ENCODE measurements at places on chromosomes 16 and 17.
A peak's percentile ranks its signal among the peaks of the same experiment; 100 is the strongest.

- no peak for DNase-seq
Observed at GRCh38 chr17:56480501-56480900, 113.0 kb upstream of the NOG start.

DNA sequence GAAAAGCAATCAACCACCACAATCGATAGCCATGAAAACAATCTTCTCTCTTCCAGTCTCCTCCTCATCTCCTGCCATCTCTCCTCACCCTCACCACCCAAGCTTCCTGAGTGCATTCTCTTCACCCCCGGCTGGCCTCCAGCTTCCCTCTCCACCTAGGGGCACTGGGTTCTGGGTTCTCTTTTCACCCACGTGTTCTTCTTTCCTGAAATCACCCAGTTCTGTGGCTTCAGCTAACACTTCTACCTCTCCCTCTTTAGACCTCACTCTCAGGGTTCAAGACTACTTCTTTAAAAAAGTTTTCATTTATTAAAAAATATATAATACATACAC, 8.2 kb downstream of the ITGAM start:
- no peak for DNase-seq

DNA sequence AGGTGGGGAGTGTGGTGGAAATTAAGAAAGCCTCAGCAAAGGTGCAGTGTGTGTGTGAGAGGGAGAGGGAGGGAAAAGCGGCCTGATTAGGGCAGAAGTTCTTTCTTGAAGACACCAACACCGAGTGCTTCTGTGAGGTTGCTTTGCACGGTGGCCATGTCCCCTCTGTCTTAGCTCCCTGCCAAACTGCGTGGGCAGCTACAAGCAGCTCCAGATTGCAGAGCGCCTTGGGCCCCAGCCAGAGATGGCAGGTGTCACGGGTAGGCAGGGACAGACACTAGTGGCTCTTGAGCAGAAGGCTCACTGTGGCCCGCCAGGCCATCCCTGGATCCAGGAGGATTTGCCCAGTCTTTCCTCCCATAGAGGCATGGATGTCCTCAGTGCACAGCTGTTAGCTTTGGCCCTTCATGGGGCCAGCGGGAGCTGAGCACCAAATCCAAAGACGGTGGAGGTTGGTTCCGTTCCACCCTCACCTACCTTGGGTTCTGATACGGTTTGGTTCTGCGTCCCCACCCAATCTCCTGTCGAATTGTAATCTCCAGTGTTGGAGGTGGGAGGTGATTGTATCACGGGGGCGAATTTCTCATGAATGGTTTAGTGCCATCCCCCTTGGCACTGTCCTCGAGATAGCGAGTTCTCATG, 21.4 kb downstream of the KIAA0513 start:
- no peak for DNase-seq

DNA sequence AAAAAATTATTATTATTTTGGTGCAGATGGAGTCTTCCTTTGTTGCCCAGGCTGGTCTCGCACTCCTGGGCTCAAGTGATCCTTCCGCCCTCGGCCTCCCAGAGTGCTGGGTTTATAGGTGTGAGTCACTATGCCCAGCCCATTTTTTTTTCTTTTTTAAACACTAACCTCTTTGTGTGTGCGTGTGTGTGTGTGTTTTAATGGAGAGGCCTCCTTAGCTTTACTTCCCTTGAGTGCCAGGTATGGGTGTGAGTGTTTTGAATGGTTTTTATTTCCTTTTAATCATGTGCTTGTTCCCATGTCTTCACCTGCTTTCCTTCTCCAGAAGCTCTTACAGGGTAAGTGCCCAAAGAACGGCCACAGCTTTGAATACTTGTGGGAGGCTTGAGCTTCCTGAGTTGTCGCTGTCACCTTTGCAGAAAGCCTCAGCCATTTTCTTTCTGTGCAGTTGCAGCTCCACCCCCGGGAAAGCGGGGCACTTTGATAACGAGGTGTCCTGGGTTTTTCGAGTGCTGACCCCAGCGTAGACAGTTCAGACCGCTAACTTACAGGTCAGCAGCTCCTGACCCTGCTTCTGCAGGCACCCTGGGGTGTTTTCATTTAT, 22.6 kb downstream of the AKAP1 start:
- DNase-seq: no peak

GRCh38 chr17:66855204-66855603, 20.3 kb downstream of the CACNG5 start:
- peak; percentile 6 for DNase-seq

DNA sequence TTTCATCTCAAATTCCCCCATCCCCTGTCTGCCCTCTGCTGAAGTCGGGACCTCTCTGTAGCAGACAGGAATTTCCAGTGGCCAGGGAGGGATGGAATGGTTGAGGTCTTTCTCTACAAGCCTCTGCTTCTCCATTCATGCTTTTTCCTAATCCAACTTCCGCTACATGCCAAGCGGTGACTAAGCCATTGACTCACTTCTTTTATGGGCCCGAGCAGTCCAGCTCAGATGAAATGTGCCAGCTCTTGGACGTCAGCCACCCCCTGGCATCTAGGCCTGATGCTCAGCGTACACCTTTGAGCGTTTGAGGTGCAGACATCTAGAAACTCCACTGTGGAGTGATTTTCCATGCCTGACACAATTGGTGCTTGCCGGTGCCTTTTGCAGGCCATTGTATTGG, 40.7 kb upstream of the GPR139 start:
- DNase-seq: no peak

DNA sequence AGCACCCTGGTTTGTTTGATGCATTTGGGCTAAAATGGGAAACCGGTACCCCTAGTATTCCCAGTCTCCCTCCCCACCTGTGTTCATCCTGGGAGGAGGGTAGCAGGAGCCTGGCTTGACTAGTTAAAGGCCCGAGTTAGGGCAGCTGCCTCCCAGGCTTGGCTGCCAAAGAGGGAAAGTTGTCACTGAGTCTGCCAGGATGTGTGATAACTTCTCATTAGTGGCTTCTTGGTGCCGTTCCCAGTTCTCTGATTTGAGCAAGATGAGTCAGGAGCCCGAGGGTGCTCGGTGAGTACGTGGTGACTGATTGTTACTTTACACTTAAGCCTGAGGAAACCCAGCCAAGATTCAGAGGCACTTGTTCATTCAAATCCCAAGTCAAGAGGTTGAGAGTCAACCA, 2.5 kb downstream of the KRT32 start:
- no peak for DNase-seq

DNA sequence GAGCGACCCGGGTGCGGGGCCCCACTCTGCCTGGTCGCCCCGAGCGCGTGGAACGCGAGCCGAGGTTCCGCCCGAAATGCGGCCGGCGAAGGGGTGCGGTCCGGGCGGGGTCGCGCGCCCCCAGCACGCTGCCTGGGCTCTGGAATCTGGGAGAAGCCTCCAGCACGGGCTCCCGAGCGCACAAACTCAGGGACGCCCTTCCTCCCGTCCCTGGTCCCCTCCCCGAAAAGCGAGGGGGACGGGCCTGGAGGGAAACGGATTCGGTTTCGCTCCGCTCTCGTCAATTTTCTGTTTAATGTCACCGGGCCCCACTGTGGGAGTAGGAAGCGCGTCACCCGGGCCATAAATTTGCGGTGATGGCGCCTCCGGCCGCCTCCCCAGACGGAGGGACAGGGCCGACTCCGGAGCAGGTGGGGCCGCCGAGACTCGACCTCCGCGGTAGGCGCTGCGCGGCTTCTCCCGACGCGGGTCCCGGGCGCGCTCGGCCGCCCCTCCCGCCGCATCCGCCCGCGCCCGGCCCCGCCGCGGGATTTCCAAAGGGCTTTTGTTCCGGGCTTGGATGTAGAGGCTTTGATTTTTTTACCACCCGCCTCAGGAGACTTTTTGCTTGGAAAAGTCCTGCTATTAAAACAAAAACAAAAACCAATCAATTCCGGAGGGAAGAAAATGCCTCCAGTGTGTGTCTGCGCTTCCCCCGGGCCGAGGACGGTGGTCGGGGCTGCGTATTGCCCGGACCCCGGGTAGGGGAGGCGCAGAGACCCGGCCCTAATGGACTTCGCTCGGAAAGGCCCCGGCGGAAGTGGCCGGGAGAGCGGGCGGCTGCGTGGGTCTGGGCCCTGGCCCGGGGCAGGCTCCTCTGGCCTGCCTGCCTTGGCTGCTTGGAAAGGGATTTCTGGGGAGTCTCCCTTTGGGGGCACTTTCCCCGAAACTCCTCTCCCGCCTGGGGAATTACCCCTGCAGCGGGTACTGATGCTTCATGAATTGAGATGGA, 7.9 kb upstream of the BAHCC1 start:
- no peak for DNase-seq

DNA sequence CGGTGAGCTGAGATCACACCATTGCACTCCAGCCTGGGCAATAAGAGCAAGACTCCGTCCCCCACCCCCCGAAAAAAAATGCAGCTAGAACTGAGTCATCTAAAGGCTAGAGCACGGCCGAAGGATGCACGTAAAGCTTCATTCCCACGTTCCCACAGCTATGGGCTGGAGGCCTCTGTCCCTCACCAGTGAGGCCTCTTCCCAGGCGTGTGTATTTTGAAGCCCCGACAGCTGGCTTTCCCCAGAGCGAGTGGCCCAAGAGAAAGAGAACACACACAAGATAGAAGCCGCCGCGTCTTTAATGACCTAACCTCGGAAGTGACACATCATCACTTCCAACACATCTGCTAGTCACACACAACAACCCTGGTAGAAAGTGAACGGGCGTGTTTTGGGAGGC, 6.6 kb upstream of the KCTD5 start:
- DNase-seq: no peak

DNA sequence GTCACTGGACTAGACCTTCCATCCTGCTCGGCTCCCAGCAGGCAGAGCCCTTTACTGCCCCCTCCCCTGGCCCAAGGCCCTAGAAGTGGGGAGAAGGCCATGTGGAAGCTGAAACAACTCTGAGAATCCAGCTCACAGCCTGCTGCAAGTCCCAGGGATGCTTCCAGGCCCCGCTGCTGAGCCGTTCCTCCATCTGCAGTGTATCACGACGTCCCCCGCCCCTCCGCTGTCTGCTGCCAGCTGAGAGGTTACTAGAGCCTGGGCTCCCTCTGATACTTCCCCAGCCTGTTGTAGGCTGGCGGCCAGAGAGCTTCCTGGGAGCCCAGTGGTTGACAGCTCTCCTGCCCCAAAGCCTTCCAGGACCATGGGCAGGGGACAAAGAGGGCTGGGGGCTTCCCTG, 118.2 kb downstream of the MGAT5B start:
- DNase-seq: no peak

DNA sequence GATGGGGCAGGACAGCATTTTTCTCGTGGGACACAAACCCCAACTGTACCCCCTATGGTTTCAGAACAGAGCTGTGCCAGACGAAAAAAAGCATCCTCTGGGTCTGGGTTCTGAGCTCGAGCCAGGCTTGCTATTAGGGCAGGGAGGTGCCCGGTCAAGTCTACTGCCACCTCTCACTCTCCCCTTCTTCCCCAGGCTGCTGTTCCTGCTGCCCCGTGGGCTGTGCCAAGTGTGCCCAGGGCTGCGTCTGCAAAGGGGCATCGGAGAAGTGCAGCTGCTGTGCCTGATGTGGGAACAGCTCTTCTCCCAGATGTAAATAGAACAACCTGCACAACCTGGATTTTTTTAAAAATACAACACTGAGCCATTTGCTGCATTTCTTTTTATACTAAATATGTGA, 1.1 kb downstream of the MT1E start:
- DNase-seq: no peak

- DNase-seq: no peak
Observed at GRCh38 chr17:57861790-57862693, 12.2 kb upstream of the MRPS23 start.

DNA sequence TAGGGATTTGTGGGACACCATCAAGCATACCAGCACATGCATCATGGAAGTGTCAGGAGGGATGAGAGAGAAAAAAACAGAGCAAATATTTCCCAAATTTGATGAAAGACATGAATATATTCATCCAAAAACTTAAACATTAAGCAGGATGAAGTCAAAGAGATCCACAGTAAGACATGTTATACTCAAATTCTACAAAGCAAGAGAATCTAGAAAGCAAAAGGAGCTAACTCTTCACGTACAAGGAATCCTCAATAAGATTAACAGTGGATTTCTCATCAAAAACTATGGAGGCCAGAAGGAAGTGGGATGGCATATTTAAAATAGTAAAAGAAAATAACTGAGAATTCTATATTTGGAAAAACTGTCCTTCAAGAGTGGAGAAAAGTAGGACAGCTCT, 374.8 kb downstream of the ZFHX3 start:
- no peak for DNase-seq

GRCh38 chr17:19876529-19877161, 8.9 kb upstream of the ULK2 start:
- no peak for DNase-seq

DNA sequence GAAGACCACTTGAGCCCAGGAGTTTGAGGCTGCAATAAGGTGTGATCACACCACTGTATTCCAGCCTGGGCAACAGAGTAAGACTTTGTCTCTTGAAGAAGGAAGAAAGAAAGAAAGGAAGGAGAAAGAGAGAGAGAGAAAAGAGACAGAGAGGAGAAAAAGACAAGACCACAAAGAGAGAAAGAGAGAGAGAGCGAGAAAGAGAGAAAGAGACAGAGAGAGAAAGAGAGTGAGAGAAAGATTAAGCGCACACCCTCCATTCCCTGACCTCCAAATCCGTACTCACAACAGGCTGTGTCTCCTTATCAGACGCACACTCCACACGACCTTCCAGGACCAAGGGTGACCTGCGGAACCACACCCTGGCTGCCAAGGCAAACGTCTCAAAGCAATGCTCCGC, 19.6 kb downstream of the KLHDC4 start:
- DNase-seq: no peak
